Large intestine (tissue), 12 donors: ENCODE measurements at places on chromosomes 16 and 17.

DNA sequence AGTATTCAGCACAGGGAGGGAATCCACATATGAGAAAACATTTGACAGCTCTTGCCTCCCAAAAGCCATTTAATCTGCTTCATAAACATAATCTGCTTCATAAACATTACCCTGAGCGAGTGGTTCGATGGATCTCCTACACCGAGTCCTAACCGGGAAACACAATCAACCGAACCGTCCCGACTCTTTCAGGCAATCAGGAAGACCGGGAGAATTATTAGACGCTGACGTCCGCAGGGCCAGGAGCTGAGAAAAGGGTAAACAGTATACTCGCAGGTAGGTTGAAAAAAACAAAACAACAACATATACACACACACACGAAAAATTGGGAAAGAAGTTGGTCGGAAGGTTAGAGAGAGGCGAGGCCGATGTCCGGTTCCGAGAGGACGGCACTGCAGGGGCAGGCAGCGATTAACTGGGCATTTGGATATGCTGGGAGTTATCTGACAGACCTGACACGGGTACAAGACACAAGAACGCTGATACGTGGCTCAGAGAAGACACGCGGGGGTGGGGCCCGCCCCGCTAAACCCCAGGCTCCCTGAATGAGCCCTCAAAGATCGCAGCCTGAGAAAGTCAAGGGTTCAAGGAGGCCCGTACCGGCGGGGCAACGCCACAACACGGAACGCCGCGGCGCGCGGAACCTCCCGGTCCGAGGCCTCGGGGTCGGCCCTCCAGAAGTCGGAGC lies 585 bp downstream of the AP1G1 start:
- peak; percentile 61 for DNase-seq

GRCh38 chr17:31054761-31055160 lies 40.0 kb upstream of the NF1 start:
- DNase-seq, result no peak

- DNase-seq, result no peak
Observed at GRCh38 chr17:79956853-79957252, 78.8 kb downstream of the TBC1D16 start.

DNA sequence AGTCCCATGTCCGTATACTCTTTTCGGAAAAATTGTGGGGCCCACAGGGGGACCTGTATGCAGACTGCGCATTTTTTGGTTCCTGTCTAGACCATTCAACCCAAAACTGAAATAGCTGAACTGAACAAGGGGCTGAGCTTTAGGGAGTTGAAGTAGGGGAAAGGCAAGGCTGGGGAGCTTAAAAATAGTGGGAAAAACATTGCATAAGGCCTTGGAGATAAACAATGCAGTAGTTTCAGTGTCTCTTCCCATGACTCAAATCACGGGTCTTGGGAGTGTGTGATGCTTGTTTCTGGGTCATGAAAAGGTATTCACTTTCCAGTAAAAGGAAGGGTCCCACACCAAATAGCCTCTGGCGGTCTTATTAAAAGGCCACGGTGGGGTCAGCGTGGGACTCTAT lies 402.8 kb upstream of the SALL1 start:
- no peak for DNase-seq

GRCh38 chr17:46944931-46945330 lies 22.0 kb downstream of the GOSR2 start:
- no peak for DNase-seq

DNA sequence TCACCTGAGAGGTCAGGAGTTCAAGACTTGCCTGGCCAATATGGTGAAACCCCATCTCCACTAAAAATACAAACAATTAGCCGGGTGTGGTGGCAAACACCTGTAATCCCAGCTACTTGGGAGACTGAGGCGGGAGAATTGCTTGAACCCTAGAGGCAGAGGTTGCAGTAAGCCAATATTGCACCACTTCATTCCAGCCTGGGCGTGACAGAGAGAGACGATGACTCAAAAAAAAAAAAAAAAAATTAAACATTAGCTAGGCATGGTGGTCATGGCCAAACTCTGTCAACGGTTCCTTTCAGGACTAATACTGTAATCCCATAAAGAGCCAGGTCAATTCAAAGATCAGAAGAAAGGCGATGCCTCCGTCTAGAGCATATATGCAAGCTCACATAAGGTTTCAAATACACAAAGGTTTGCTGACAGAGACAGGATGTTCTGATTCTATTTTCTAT lies 2.4 kb downstream of the RNF157 start:
- peak; percentile 73 for DNase-seq

GRCh38 chr16:75152635-75153034 lies 4.3 kb downstream of the ZFP1 start:
- DNase-seq, result no peak

- DNase-seq, result no peak
Observed at GRCh38 chr16:10684511-10685151, 10.1 kb downstream of the TEKT5 start.
